Stimulated activated CD8-positive, alpha-beta memory T cell treated with anti-CD3 and anti-CD28 coated beads, Interleukin-4, amount 100 ng/mL, for 1 hour (primary cell): ENCODE measurements at places on chromosomes 16 and 17.

DNA sequence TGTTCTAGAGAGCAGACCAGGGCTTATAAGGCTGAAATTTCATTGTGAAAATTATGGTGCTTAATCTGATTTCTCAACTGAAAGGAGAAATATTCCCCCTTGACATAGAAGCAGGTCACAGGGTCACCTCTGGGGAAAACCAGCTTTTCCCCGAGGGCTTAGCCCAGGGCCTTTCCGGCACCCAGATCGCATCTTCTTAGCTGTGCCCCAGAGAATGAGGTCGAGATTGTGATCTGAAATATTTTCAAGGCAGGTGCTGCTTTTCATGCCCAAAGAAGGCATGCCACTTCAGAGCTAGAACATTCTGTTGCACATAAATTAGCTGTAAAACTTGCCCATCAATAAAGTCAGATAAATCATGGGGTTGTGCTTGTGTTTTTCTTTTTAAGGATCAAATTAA is 25.4 kb upstream of the ARHGAP17 start:
- DNase-seq: no peak

DNA sequence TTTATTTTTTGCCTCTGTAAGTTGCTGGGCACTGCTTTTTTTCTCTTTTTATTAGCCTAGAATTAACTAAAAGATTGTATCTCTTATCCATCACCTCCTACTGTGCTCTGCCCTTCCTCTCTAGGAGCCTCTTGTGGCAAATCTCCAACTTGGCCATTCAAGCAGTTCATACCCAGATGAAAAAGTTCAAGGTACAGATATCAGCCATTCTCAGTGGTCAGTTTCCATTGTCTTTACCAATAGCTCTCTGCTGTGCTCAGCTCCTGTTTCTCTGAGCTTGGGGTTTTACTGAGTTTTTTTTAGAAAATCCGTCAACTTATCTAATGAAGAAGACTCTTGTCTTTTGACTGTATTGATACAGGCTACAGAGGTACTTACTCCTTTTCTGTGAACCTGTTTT is 15.6 kb downstream of the MOSMO start:
- DNase-seq: no peak

- no peak for DNase-seq
Observed at GRCh38 chr16:81996664-81997509, 14.4 kb downstream of the SDR42E1 start.

DNA sequence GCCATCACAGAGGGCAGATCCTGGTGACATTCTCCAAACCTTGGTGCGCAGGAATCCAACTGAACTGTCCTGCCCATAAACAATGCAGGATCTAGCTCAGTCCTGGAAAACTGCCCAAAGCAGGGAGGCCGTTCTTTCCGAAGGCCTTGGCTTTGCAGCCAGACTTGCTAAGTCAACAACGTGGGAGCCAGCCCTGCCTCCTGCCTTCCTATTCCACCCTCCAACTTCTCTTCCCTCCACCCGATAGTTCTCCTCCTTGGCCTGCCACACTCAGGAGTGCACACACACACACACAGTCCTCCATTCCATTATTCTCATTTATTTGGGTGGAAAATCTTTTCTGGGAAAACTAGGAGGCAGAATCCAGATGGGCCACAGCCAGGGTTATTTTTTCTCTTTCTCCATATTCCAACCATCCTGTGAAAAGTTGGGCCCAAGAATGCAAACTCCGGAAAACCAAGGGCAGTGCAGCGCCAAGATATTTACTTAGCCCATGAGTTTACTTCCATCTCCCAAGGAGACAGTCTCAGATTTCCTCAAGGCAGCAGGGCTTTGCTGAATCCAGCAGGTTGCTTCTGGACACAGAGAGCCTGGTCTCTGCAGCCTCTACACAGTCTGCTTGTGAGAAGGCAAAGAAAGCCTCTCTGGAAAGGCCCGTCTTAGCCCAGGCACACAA is 15.8 kb downstream of the COPRS start:
- DNase-seq: no peak

DNA sequence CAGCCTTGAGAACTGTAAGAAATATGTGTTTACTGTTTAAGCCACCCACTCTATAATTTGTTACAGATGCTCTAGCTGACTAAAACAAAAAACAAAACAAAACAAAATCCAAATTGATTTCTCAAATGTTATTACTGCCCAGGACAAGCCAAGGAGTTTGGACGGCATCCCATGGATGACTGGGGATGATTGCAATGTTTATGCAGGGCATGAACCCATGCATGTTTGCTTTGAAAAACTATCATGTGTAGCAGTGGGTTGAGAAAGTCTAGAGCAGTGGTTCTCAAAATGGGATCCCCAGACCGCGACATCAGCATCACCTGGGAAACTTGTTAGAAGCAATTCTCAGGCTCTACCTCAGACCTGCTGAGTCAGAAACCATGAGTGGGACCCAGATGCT is 223.2 kb upstream of the PSMD7 start:
- DNase-seq: no peak

GRCh38 chr16:12874186-12874585 is 27.2 kb upstream of the SHISA9 start:
- no peak for DNase-seq

DNA sequence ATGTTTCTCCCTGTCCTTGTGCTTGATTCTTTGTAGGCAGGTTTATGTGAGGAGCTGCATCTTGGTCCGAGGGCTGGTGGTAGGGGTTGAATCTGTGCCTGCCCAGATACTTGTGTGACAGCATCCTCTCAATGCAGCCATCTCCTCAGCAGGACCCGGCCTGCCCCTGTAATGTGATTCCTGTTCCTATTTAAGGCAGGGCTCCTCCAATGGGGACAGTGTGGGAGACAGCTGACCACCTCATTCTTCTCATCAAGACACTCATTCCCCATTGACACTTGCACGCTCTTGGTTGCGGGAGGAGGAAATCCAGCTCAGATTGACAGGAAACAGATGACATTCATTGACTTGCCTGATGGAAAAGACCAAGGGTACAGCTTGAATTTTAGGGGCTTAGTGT is 384.5 kb downstream of the CPPED1 start:
- no peak for DNase-seq

DNA sequence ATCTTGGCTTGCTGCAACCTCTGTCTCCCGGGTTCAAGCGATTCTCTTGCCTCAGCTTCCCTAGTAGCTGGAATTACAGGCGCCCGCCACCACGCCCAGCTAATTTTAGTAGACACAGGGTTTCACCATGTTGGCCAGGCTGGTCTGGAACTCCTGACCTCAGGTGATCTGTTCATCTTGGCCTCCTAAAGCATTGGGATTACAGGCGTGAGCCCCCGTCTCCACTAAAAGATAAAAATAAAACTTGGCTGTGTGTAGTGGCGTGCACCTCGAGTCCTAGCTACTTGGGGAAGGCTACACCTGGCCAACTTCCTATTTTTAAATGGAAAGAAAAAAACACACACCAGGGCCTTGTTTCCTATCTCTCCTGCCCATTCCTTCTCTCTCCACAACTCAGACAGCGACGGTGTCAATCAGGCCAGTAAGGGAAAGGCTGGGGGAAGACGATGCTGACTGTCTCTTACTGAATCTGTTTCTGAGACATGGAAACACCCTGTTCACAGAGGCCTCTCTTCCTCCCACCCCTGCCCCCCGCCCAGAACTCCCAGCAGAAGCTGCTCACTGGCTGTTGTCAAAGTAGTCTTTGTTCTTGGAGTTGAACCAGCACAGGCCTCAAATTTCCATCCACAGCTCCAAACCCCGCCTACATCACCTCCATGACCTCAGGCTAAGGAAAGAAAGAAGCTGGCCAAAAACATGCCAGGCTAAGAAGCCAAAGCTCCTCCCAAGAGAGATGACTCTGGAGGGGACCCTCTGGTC is 96.6 kb downstream of the NXN start:
- no peak for DNase-seq

DNA sequence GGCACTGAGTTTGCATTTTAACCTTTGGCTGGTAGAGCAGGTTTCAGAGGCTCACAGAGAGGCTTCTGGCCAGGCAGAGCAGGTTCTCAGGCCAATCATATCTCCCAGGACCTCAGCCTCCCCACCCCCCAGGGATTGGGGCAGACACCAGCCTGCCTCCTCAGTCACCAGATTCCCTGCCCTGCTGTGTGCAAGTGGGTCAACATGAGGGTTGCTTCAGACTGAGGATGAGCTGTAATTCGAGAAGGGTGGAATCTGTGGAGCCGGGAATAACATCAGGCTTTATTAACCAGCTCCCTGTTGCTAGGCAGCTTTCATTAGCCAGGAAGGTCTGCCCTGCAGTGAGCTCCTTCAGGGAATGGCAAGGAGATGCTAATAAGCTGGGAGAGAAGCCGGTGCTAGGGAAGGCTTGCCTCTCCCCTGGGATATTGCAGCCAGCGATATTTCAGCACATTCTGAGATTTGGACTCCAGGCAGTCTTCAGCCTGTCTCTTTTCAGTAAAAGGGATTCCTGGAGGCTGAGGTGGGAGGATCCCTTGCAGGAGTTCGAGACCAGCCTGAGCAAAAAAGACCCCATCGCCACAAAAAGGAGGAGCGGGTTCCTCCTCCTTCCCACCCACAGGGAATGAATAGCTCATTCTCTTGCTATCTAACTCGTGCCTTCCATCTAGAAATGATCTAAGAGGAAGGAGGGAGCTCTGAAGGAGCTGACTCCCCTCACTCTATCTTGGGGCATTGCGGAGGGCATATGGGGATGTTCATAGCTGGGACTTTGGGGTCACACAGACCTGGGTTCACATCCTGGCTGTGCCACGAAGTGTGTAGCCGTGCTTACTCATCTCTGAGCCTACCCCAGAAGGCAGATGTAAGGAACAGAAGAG is 10.7 kb downstream of the SGSM2 start:
- no peak for DNase-seq

DNA sequence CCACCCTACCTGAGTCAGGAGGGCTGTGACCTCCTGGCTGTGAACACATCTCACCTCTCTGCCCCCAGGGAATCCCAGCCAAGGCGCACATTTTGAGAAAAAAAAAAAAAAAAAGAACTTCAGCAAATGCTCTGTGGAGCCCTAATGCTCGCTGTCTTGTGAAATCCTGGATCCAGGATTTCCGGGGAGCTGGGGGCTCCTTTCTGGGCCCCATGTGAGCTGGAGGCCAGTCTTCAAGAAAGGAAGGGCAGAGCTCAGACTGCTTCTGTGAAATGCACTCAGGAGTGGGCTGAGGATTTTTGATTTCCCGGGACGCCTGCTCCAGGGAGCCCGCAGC is 36.0 kb upstream of the EMP2 start:
- no peak for DNase-seq

GRCh38 chr17:1298606-1299005 is 19.1 kb downstream of the TRARG1 start:
- no peak for DNase-seq

GRCh38 chr17:7586673-7587419 is 3.0 kb downstream of the SOX15 start:
- DNase-seq: no peak

DNA sequence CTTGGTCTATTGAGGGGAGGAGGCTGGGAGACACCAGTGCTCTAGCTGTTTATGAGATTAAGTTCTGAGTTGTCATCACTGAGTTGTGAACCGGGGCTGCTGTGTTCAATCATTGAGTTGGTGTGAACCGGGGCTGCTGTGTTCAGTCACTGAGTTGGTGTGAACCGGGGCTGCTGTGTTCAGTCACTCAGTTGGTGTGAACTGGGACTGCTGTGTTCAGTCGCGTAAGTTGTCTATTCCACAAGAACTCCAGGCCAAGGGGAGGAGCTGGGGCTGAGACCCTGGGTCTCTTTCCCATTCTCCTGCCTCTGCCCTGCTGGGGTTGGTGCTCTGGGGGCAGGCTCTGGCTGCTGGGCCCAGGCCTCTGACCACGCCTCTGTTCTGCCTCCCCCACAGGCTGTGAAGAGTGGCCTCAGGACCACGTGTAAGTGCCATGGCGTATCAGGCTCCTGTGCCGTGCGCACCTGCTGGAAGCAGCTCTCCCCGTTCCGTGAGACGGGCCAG is 24.5 kb downstream of the WNT9B start:
- DNase-seq: no peak

DNA sequence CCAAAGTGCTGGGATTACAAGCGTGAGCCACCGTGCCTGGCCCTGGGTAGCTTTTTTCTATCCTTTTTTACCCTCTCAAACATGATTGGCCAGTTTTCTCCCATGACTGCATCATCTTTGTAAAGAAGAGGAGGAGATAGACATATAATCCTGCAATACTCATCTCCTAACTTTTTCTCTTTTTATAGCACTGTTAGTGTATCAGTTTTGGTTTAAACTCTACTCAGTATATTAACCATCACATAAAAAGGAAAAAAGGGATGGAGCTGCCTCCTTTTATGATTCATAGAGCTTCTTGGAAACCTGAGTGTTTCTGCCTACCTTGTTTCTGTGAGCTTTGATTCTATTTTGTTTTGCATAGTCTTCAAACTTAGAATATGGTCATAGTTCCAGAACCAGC is 12.0 kb upstream of the TMEM106A start:
- no peak for DNase-seq

GRCh38 chr17:73705594-73705993 is 61.3 kb upstream of the SDK2 start:
- no peak for DNase-seq

GRCh38 chr17:81928544-81929252 is 1.2 kb upstream of the MAFG start:
- no peak for DNase-seq

- no peak for DNase-seq
Observed at GRCh38 chr16:11414815-11415775, 69.8 kb downstream of the RMI2 start.

DNA sequence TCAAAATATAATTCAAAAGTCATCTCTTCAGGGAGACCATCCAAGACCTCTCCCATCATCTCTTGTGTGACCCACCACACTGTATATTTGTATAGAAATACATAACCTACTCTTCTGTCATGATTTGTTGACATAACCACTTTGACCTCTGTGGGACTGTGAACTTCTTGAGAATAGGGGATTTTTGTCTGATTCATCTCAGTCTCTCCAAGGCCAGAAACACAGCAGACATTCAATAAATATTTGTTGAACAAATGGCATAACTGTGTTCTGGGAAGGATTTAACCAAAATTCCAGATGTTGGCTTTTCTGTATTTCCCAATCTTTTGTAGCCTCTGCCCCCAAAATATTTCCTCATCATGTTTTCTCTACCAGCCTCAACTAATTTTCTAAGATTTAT is 169.7 kb downstream of the CDH11 start:
- no peak for DNase-seq

DNA sequence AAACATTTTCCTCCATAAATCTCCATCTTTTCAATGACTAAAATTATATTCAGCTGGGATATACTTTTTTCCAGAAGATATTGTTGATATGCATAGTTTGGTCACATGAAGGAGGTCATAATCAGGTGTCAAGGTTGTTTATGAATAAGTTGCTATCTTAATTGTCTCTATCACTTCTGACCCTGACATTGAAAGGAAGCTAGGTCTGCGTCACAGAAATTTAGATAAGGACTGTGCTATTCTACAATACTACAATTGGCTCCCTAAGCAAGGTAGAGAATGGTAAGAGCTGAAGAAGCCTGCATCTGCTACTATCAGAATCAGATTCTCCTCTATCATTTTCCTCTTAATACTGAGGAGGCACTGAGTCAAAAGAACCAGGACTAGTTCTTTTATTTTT is 67.5 kb downstream of the CACNG1 start:
- DNase-seq: no peak

- DNase-seq: no peak
Observed at GRCh38 chr17:59416184-59416583, 84.7 kb downstream of the YPEL2 start.
